Activated CD4-positive, alpha-beta T cell treated with anti-CD3 and anti-CD28 coated beads for 36 hours (primary cell): ENCODE measurements at places on chromosomes 2 and 18. TPM values are rescaled to one million over a fixed set of nuclear protein-coding genes. Genes with fewer than 3 reads are reported as not detected.

DNA sequence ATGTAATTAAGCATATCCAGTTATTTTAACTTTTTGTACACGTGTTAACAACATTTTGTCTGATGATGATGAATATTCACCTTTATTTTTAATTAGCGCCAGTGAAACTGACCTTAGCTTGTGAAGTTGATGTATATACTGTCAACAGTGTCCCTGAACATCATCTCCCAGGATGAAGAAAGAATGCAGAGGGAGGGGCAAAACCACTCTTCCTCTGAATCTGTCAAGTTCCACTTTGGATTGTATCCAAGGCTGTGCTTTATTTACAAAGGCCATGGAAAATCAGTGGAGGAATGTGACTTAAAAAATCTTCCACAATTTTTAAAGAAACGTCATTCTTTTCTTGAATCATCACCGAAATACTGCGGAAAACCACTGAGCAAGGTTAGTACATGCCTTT, 4.5 kb upstream of the RMDN2 start:
- DNase-seq = no peak

GRCh38 chr2:236847023-236847422, 238.7 kb upstream of the COPS8 start:
- no peak for DNase-seq

DNA sequence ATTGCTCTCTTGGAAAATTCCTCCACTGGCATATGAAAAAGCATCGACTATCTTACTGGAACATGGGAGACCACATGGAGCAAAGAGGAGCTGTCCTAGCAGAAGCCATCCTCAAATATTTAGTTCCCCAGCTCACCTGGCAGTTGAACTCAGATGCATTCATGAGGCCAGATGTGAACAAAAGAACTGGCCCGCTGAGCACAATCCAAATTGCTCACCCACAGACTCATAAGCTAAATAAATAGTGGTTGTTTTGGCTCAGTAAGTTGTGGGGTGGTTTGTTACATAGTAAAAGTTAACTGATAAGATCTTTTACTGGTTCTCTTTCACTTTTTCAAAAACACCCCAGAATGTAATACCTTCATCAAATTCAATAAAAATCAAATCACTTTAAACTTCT, 108.6 kb upstream of the CWC22 start:
- no peak for DNase-seq

DNA sequence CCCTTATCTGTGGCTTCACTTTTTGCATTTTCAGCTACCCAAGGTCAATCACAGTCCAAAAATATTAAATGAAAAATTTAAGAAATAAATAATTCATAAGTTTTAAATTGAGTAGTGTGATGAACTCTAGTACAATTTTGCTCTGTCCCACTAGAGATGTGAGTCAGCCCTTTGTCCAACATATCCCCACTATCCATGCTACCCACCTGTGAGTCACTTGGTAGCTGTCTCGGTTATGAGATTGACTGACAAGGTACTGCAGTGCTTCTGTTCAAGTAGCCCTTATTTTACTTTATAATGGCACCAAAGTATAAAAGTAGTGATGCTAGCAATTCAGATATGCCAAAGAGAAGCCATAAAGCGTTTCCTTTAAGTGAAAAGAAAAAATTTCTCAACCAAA, 28.8 kb downstream of the ADCY3 start:
- DNase-seq = no peak

DNA sequence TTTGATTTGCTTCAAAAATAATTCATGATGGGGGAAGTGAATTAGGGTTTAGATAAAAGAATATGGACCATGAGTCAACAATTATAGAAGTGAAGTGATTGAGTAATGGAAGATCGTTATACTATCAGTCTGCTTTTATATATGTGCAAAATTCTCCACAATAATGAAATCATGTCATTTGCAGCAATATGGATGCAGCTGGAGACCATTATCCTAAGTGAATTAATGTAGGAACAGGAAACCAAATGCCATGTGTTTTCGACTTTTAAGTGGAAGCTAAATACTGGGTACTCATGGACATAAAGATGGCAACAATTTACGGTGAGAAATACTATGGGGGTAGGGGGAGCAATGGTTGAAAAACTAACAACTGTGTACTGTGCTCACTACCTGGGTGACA, 144.7 kb upstream of the SRD5A2 start:
- no peak for DNase-seq

TTR gene
- not detected for total RNA-seq
